ENCODE measurements at places on chromosomes 2 and 18.

GRCh38 chr2:173300458-173300857 lies 54.2 kb upstream of the CDCA7 start:
- DNase-seq: no peak

GRCh38 chr18:31610286-31611205 lies 18.9 kb downstream of the TTR start:
- DNase-seq: peak; percentile 89

DNA sequence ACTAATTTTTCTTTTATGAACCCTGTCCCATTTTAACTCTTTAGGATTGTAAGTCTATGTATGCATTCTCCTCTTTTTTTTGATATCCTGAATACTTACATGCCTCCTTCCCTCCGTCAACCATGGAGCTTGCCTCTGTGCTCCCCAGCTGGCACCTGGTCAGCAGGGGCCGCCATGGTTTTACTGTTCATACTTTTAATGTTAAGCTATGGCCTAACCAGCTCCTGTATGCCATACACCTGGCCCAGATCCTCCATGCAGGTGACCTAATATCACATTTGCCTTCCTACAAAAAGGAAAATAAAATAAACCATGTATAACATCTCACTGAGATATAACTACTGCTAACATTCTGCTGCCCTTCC lies 283.1 kb upstream of the TRIB2 start:
- DNase-seq: peak; percentile 29

DNA sequence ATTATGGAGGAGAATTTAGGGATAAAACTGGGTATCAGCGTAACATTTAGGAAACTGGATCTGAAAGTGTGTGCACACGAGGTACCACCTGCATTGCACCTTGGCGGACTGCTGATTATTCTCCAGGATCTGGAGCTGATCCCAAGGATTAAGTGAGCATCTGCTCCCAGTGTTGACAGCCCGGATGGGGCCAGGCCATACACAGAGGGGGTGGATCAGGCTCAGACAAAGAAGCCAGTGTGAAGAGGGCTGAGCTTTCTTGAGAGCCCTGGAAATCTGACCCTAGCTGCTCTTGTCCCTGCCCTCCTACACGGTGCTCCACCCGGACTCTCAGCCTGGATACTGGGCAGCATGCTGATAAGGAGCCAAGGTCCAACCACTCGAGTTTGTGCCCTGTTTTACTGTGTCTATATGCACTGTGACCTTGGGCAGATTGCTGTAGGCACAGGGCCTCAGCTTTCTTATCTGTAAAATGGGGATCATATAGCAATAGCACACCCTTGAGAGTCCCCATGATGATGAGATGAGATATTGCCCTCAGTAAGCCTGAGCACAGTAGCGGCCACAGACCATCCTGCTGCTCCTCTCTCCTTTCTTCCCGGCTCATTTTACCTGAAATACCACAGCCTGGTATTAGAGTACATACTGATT lies 396.8 kb upstream of the CELF4 start:
- peak; percentile 92 for DNase-seq

GRCh38 chr18:54710074-54710899 lies 118.0 kb upstream of the RAB27B start:
- DNase-seq: no peak

- peak; percentile 4 for DNase-seq
Measured at GRCh38 chr2:20423847-20424246, 23.0 kb upstream of the RHOB start.

GRCh38 chr2:21633911-21634310 lies 510.1 kb downstream of the TDRD15 start:
- no peak for DNase-seq

- DNase-seq: no peak
Measured at GRCh38 chr2:15675456-15676195, 84.0 kb downstream of the DDX1 start.

DNA sequence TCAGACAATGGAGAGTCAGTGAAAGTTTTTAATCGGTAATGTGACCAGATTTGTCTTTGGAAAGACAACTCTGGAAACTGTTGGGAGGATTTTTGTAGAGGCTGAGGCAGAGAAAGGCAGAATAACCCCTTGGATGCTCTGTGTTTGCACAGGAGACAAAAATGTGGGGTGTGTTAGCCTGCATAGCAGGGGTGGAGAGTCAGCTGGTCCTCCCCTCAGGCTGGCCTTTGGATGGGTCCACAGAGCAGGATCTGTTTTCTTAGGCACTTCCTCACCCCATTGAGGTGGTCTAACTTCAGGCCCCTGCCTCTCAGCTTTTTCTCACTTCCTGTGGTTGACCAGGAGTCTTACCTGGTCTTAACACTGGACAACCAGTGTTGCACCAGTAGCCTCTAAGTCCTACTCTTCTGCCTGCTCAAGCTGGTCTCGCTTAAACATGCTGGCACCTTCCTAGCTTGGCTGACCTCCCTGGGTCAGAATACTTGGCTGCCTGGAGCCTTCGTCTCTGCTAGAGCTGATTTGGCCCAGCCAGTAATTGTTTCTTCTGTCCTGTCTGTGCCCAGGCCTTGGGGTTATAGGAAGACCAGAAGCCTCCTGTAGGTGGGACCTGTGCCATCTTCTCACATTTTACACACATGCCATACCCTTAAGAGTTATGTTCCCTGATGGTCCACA lies 259.8 kb upstream of the RASGRP3 start:
- no peak for DNase-seq

DNA sequence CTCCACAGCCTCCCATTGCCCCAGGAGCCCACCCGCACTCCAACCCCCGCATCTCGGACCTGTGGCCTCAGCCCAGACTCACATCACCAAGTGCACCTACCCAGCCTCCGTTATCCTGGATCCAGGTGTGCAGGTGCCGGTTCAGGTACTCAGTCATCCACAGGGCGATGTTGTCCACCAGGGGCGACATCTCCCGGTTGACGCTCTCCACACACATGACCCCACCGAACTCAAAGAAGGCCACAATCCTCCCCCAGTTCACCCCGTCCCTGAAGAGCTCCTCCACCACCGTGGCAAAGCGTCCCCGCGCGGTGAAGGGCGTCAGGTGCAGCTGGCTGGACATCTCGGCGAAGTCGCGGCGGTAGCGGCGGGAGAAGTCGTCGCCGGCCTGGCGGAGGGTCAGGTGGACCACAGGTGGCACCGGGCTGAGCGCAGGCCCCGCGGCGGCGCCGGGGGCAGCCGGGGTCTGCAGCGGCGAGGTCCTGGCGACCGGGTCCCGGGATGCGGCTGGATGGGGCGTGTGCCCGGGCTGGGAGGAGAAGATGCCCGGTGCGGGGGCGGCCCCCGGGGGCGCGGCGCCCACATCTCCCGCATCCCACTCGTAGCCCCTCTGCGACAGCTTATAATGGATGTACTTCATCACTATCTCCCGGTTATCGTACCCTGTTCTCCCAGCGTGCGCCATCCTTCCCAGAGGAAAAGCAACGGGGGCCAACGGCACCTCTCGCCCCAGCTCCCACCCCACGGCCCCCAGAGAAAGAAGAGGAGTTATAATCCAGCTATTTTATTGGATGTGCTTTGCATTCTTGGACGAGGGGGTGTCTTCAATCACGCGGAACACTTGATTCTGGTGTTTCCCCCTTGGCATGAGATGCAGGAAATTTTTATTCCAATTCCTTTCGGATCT lies 1.3 kb downstream of the BCL2 start:
- DNase-seq: no peak

GRCh38 chr2:128563348-128563687 lies 244.7 kb upstream of the HS6ST1 start:
- no peak for DNase-seq

GRCh38 chr18:61782545-61782944 lies 110.3 kb downstream of the RNF152 start:
- DNase-seq: no peak

DNA sequence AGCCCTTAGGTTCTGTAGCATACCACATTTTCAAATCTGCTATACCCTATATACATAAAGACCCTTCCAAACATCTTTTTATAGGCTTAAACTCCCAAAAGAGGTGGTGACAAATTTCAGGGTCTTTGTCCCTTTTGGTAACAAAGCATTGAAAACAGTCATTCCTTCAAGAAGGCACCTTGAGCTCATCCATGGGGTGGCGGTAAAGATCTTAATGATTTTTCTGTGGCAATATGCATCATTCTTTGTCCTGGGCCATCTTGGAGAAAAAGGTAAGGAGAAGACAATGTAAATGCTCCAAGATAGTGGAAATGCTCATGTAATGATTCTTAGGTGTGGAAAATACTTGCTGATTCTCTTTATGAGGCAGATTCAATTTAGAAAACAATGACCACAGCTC lies 890.5 kb downstream of the CNTNAP5 start:
- DNase-seq: no peak

- DNase-seq: no peak
Measured at GRCh38 chr2:100840519-100840918, 20.6 kb downstream of the NPAS2 start.

- peak; percentile 17 for DNase-seq
Measured at GRCh38 chr18:43271593-43272432, 5.5 kb downstream of the SYT4 start.

DNA sequence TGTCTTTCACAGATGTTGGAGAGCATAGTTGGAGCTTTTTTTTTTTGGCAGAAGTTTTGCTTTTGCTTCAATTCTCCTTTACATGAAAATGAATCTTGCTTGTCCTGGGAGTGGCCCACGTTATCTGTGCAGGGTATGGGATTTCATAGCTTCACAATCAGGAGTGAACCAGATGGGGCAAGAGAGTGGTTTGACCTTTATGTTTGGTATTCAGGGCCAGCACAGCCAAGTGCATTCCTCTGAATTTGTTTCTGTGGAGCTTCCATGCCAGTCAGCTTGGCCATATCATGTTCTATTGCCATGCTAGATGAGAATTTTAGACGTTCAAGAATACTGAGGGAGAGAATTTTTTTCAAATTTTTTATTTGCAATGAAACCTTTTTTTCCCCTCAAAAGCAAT lies 116.6 kb downstream of the PRPF40A start:
- no peak for DNase-seq

- DNase-seq: no peak
Measured at GRCh38 chr2:241579281-241579680, 20.7 kb downstream of the BOK start.
